ENCODE measurements at places on chromosomes 16 and 17.

GRCh38 chr16:10982465-10983150 is 38.2 kb downstream of the CLEC16A start:
- DNase-seq = no peak

DNA sequence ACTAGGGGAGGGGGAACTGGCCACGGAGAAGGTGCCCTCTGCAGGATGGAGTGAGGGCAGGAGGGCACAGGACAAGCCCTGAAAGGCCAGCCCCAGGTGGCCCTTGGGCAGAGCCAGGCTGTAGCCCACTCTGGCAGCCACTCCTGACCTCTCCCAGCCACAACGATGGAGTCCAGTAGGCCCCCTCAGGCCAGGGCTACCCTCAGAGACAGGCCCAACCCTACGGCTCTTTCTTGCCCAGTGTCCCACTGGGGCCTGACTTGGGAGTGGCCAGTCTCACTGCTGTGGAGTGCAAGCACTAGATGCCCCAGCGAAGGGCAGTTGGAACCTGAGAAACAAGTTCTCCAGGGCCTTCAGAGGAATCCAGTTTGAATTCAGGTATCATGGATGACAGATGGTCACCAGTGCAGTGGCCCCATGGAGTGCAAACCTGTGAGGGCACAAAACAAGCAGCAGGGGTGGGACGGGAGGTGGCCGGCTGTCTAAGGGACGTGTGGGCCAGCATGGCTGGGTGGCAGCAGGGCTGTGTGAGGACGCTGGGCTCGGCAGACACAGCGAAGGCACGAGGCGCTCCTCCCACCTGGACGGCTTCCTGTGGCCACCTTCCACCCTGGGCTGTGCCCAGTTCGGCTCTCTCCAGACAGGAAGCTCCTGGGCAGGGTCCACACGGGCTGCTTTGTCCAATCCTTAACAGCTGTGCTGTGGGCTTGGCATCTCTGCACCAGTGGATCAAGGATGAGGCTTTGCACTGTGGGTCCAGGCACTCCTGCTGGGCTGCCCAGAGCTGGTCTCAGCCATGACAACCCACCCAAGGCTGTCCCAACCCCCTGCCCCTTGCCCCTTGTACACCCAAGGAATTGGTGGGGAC is 72.1 kb downstream of the AMFR start:
- no peak for DNase-seq

GRCh38 chr17:31060791-31061550 is 33.8 kb upstream of the NF1 start:
- DNase-seq = no peak

DNA sequence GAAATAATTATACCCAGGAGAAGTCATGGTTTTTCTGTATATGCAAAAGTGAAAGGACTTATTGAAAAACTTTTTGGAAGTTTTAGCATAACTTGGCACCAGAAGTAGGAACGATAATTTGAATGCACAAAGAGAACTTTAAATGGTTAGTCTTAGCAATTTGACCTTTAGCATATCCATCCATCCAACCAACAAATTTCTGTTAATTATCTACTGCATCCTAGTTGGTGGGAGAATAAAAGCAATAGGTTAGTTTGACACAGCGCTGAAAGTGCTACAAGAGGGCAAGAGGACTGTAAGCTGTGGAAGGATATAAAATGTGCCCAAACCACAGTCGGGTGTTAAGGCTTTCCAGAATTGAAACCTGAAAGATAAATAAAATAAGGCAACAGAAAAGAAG is 17.6 kb downstream of the SPAG9 start:
- no peak for DNase-seq

DNA sequence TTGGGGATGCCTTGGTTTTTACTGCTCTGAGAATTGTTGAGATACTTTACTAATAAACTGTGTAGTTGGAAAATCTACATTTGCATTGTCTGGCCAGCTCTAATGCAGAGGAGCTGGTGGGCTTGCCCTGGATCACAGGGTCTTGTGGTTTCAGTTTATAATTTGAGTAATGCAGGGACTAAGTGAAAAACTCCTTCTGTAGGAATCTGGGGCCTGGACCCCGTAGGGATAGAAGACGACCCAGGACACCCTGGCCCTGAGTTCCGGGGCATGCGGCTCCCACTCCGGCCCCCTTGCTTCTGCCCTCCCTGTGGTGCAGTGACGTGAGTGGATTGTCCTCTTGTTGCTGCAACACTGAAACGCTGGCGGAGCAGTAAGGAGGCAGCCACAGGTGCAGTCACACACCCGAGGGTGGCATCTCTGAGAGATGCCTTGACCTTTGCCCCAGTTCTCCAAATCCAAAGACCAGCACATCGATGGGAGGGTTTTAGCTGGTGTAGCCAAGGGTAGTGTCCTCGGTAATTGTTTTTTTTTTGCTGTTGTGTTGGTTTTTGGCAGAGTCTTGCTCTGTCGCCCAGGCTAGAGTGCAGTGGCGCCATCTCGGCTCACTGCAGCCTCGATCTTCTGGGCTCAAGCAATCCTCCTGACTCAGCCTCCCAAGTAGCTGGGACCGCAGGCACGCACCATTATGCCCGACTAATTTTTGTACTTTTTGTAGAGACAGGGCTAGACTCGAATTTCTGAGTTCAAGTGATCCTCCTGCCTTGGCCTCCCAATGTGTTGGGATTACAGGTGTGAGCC is 2.6 kb upstream of the RPL13 start:
- no peak for DNase-seq

Measured in stimulated activated CD8-positive, alpha-beta memory T cell treated with anti-CD3 and anti-CD28 coated beads, Interleukin-4, amount 100 ng/mL, for 1 hour (primary cell).